ENCODE measurements at places on chromosomes 13 and 19.

GRCh38 chr19:44635581-44636438, 7.9 kb upstream of the PVR start:
- DNase-seq = no peak

DNA sequence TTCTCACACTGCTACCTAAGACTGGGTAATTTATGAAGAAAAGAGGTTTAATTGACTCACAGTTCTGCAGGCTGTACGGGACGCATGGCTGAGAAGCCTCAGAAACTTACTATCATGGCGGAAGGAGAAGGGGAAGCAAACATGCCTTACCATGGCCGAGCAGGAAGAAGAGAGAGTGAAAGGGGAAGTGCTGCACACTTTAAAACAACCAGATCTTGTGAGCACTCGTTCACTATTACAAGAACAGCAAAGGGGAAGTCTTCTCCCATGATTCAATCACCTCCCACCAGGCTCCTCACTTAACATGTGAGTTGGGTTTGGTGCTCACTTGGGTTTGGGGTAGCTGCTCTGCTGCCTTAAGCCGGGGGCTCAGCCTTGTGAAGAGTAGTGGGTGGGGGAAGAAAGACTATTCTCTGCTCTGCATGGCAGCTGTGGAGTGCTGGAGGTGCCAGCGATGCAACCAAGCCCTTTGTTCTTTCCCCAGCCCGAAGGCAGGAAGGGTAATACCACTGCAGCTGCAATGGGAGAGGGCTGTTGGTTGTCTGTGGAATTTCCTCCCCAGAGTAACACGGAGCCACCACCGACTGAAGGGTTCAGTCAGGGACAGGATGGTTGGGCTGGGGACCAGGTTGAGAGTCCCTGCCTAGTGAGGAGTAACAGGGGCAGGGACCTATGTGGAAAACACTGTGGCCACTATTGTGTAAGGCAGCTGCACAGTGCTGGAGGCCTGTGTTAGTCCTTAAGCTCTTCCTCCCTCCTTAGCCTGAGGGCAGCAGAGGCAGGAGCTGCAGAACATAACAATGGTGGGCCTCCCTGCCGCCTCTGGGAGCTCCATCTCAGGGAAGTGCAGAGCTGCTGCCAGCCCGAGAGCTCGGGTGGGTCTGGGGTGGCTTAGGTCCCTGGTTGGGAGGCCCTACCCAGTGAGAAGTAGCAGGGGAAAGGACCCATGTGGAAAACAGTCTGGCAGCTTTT, 1262.5 kb downstream of the EFNB2 start:
- DNase-seq = no peak

GRCh38 chr13:40502236-40502635, 164.2 kb downstream of the FOXO1 start:
- DNase-seq = no peak

DNA sequence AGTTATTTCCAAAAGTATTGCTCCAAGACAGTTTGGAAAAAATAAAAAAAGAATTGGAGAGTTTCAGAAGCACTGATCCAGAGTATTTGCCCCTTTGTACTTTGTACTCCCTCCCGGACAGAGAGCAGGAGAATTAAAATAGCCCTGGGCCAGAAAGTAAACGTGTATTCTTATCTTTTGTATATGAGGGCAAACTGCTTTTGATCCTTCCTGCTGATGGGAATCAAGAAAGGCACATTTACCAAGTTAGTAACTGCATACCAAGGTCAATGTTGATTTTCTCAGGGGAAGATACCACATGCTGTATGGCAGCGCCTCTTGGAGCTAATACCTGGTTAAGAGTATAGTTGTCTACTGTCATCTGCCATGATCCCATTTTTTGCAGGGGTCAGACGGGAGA, 10.9 kb upstream of the RB1 start:
- DNase-seq = no peak

DNA sequence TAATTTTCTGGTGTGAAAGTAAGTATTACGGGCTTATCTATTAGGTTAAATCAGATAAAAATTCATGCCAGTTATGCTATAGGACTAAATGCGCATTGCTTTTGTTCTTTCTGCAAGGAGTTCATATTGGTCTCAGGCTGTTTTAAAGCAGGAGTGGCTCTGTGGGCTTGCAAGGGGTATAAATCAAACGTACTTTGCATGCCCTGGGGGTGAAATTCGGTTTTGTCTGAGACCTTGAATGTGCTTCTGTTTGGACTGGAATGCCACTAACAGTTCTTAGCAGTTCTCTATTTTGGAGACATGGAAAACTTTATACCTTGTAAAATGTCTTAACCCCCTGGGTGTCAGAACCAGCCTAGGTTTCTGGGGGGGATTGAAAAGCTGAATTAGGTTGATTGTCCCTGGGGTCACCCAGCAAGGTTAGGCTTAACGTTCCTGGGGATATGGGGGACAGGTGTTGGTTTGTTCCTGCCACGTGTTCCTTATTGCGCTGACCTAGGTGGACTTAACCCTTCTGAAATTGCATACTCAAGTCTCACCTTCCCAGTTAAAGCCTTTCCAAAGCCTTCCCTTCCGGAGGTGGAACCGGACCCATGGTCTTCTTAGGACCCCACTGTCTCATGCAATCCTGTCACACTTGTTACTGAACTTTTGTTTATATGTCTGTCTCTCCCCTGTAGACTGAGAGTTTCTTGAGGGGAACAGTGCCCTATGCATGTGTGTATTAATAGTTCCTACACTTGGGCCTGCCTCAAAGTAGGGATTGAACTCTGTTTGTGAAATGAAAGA, 182.2 kb downstream of the LMO7 start:
- no peak for DNase-seq

- no peak for DNase-seq
These were observed 916.4 kb downstream of the UQCRFS1 start for GRCh38 chr19:28296506-28296905.

DNA sequence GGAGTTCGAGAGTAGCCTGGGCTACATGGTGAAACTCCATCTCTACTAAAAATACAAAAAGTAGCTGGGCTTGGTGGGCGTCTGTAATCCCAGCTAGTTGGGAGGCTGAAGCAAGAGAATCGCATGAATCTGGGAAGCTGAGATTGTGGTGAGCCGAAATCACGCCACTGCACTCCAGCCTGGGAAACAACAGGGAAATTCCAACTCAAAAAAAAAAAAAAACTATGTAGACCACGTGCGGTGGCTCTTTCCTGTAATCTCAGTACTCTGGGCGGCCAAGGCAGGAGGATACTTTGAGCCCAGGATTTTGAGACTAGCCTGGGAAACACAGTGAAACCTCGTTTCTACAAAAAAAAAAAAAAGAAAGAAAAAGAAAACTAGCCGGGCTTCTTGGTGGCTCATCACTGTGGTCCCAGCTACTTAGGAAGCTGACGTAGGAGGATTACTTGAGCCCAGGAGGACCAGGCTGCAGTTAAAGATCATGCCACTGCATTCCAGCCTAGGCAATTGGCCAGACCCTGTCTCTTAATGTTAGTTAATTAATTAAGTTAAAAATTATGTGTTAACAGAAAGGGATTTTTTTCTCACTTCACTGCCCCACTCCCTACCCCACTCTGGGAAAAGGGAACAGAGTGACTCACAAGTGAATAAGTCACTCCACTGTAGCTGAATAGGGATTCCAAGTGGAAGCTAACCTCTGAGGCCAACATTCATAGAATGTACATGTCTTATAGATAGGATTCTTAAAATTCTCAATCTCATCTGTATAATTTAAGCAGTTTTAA, 2.2 kb downstream of the ZNF83 start:
- DNase-seq = no peak

DNA sequence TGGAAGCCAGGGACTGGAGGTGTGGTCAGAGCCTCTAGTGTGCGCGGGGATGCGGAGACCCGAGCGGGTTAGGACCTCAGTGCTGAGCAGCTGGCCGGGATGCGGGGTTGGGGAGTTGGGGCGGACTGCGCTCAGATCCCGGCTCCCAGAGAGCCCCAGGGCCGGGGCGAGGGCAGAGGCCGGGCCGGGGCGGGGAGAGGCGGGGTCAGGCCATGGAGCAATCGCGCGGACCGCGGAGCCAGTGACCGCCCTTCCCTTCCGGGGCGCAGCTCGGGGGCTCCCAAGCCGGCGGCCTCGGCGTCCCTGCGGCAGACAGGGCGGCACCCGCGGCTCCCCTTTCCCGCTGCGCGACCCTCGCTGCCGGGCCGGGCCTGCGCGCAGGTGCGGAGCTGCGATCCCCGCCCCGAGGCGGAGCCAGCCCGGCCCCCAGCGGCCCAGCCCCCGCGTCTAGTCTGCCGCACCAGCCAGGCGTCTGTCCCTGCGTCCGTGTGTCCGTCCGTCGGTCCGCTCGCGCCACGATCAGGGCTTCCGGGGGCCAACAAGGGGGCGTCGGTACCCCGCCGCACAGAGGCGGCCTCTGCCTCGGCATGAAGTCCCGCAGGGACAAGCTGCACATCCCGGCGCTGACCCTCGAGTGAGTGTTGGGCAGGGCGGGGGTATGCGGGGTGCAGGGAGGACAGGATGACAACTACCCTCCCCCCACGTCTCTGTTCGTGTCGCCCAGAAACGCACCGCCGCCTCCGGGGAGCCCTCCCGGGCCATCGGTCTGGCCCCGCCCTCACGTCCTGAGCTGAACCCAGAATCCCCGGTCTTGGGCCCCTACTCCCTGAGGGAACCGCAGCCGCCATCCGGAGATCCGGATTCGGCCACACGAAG, 12.4 kb downstream of the MAST3 start:
- DNase-seq = peak; percentile 17

- DNase-seq = no peak
These were observed 76.7 kb downstream of the SLAIN1 start for GRCh38 chr13:77774181-77774580.

DNA sequence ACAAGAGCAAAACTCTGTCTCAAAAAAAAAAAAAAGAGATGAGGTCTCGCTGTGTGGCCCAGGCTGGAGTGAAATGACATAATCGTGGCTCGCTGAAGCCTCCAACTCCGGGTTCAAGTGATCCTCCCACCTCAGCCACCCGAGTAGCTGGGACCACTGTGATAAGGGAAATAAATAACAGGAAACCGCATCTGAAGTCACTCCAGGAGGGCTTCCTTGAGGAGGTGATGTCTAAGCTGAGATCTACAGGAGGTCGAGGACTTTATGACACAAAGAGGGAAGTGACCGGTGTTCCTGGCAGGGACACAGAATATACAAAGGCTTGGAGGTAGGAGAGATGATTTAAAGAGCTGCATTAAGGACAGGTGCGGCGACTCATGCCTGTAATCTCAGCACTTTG, 8.9 kb upstream of the NR2F6 start:
- no peak for DNase-seq

DNA sequence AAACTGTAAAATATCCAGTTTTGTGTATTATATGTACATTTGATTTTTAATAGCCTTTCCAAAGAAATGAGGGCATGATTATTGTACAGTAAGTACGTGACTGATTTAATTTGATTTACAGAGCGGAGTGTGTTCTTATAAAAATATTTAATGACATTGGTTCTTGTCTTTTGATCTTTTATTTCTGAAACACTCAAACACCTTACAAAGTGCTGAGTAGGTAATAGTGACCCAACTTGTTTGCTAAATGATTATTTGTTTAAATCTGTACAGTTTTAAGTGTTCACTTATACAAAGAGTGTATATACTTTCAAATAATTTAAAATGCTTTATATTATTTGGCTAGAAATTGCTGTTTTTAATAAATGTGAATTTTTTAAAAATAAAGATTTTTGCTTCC, 71.5 kb downstream of the COG3 start:
- no peak for DNase-seq
